CD4-positive, alpha-beta T cell (primary cell): ENCODE measurements at places on chromosomes 1 and 21. TPM values are rescaled to one million over a fixed set of nuclear protein-coding genes. Genes with fewer than 3 reads are reported as not detected.

Gene LIN28A
- not detected for total RNA-seq

GRCh38 chr1:151512801-151513625 lies 1.8 kb downstream of the CGN start:
- no peaks in the 10 kb centered on the region for H3K27me3 ChIP-seq
- H3K4me1 ChIP-seq, result peaks cover 30% of the 10 kb centered on the region
- no peaks in the 10 kb centered on the region for H3K36me3 ChIP-seq
- no peak for DNase-seq

GRCh38 chr21:44293551-44294231 lies 6.2 kb upstream of the PFKL start:
- H3K27me3 ChIP-seq, result no peaks in the 10 kb centered on the region
- DNase-seq, result peak; percentile 36
- H3K27ac ChIP-seq, result no peak overlapping the region
- H3K4me1 ChIP-seq, result peaks cover 68% of the 10 kb centered on the region
- no peaks in the 10 kb centered on the region for H3K36me3 ChIP-seq

- no peaks in the 10 kb centered on the region for H3K36me3 ChIP-seq
- H3K4me1 ChIP-seq, result peaks cover 28% of the 10 kb centered on the region
- no peak for DNase-seq
- no peak overlapping the region for H3K4me3 ChIP-seq
Observed at GRCh38 chr1:41864471-41865040, 54.2 kb downstream of the HIVEP3 start.

Gene OR2L3
- total RNA-seq, result not detected

Gene HFM1
- total RNA-seq, result not detected

- H3K4me1 ChIP-seq, result no peaks in the 10 kb centered on the region
- no peak overlapping the region for H3K4me3 ChIP-seq
- no peak for DNase-seq
Observed at GRCh38 chr1:46556822-46557221, 5.4 kb upstream of the KNCN start.

GRCh38 chr1:157249326-157249725 lies 111.1 kb upstream of the ETV3 start:
- no peaks in the 10 kb centered on the region for H3K4me1 ChIP-seq
- H3K4me3 ChIP-seq, result no peak overlapping the region
- peaks cover 6% of the 10 kb centered on the region for H3K27me3 ChIP-seq
- no peak overlapping the region for H3K27ac ChIP-seq
- DNase-seq, result no peak

GRCh38 chr1:199759268-199759730 lies 268.2 kb upstream of the NR5A2 start:
- no peak overlapping the region for H3K27ac ChIP-seq
- no peaks in the 10 kb centered on the region for H3K36me3 ChIP-seq
- no peak for DNase-seq
- no peak overlapping the region for H3K4me3 ChIP-seq
- no peaks in the 10 kb centered on the region for H3K27me3 ChIP-seq

Gene TIAM1
- 39.6 TPM for total RNA-seq

GRCh38 chr1:217388522-217389065 lies 242.3 kb downstream of the GPATCH2 start:
- no peaks in the 10 kb centered on the region for H3K27me3 ChIP-seq
- no peak overlapping the region for H3K4me3 ChIP-seq
- no peaks in the 10 kb centered on the region for H3K36me3 ChIP-seq

Gene CELF3
- total RNA-seq, result not detected

DNA sequence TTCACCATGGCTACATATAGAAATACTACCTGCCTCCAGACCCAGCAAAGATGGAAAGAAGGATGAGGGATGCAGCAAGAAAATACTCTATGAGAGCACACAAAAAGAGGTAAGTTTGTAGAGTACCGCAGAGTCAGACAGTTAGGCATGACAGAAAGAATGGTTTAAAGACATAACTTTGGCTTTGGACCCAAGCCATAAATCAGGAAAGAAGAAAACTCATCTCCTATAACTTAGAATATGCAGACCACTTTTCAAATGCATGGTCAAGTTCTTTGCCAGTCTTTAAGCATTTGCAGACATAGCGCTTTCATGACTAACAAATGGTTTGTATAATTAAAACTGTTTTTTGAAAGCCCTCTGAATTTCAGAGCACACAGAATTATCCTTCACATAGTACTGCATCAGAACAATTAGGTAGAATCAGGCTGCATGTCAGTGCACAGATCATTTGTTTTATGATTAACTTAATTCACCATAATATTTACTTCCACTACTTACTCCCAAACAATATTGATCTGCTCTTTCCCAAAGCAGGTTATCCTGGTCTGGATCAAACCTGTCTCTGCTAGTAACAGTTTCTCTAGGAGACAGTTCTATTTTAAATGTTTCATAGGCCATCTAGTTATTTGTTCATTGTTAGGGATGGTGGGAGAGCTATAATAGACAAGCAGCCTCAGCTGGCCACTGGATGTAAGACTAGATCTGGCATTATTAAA lies 280.7 kb upstream of the NR5A2 start:
- H3K36me3 ChIP-seq, result no peaks in the 10 kb centered on the region
- H3K4me3 ChIP-seq, result no peak overlapping the region
- no peak for DNase-seq

- no peak for DNase-seq
- no peaks in the 10 kb centered on the region for H3K36me3 ChIP-seq
- no peak overlapping the region for H3K27ac ChIP-seq
- peaks cover 9% of the 10 kb centered on the region for H3K4me1 ChIP-seq
Observed at GRCh38 chr1:112849425-112850033, 106.5 kb downstream of the SLC16A1 start.

DNA sequence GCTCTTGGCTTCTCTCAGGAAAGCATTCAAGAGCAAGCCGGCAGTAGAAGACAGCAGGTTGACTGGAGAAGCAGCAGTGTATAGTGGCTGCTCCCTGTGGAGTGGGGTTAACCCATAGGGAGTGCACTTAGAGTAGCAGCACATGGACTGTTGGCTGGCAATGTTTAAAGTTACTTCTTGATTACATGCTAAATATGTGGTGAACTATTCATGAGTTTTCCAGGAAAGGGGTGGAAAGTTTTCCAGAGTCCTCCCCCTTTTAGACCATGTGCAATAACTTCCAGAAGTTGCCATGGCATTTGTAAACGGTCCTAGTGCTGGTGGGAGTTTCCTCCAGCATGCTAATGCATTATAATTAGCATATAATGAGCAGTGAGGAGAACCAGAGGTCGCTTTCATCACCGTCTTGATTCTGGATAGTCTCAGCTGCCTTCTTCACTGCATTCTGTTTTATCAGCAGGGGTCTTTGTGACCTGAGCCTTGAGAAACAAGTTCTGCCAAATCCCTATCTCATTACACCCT lies 131.8 kb downstream of the CCDC185 start:
- no peak for DNase-seq
- H3K27ac ChIP-seq, result no peak overlapping the region
- H3K36me3 ChIP-seq, result no peaks in the 10 kb centered on the region
- peaks cover 9% of the 10 kb centered on the region for H3K4me1 ChIP-seq
- H3K27me3 ChIP-seq, result no peaks in the 10 kb centered on the region

Gene DDR2
- total RNA-seq, result 0.22 TPM

GRCh38 chr1:64549464-64550239 lies 79.7 kb downstream of the CACHD1 start:
- H3K27ac ChIP-seq, result no peak overlapping the region
- DNase-seq, result no peak
- H3K27me3 ChIP-seq, result no peaks in the 10 kb centered on the region
- peaks cover 6% of the 10 kb centered on the region for H3K4me1 ChIP-seq
- no peak overlapping the region for H3K4me3 ChIP-seq
- no peaks in the 10 kb centered on the region for H3K36me3 ChIP-seq

DNA sequence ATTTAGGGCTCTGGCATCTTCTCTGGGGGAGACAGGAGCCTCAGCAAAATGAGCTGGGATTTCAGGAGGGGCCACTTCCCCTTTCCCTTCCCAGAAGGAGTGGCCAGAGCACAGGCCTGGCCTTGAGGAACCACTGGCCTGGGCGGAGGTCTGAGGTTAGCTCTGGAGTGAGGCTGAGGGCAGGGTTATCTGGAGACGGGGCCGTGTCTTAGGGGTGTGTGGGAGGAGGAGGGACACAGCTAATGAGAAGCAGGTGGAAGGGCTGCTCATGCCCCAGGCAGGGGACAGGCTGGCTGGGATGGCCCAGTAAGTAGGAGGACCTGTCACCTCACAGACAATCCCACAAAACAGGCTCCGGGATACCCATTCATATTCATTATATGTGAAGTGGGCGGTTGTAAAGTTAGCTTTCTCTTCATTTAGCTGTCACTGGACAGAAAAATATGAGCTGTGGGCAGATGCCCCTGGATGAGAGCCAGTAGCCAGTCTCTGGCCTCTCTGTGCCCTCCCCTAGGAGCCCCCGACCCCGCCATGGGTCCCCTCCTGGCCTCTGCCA lies 12.4 kb downstream of the ALX3 start:
- no peak overlapping the region for H3K27ac ChIP-seq
- H3K4me1 ChIP-seq, result no peaks in the 10 kb centered on the region
- H3K27me3 ChIP-seq, result no peaks in the 10 kb centered on the region
- no peak overlapping the region for H3K4me3 ChIP-seq
- peaks cover 51% of the 10 kb centered on the region for H3K36me3 ChIP-seq
